Naive thymus-derived CD4-positive, alpha-beta T cell (primary cell): ENCODE measurements at places on chromosomes 1 and 21. TPM values are rescaled to one million over a fixed set of nuclear protein-coding genes. Genes with fewer than 3 reads are reported as not detected.

CYP2J2 gene
- polyA plus RNA-seq = 4.0 TPM

S1PR1 gene
- 209 TPM for polyA plus RNA-seq

FABP3 gene
- polyA plus RNA-seq = not detected

KRTAP13-2 gene
- not detected for polyA plus RNA-seq

DNA sequence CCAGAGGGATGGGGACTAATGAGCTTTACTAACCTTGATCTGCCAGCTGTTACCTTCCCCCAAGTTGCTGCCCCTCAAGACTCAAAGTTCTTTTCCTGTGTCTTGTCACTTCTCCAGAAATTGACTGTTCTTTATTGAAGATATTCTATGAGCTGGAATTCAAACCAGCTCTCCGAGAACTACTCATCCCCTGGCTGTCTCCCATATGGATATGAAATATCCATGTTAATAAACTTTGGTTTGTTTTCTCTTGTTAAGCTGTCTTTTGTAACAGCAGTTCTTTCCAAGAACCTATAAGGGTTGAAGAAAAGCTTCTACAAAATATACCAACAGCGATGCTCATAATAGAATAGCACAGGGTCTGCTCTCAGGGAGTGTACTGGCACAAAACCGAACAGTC is 77.0 kb downstream of the CAMK2N1 start:
- no peaks in the 10 kb centered on the region for H3K4me1 ChIP-seq
- DNase-seq = no peak
- no peaks in the 10 kb centered on the region for H3K36me3 ChIP-seq
- H3K27ac ChIP-seq = no peak overlapping the region
- no peak overlapping the region for H3K4me3 ChIP-seq

DNA sequence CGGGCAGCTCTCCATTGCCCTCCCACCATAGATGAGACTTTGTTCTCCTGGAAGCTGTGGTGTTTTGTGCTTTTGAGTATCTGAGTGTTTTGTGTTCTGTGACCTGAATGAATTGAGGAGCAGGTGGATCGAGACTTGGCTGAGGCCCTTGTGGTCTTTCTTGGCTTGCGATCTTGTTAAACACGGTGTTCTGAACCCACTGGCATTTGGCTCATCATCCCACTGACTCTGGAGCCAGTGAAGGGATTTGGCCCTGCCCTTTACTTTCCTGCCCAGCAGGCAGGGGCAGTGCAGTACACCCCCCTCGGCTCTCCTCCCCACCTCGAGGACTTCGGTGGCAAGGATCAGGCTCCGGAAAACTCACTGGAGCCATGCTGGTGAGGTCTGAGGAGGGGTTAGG is 30.6 kb downstream of the PKNOX1 start:
- no peak overlapping the region for H3K27ac ChIP-seq
- H3K36me3 ChIP-seq = peaks cover 7% of the 10 kb centered on the region
- no peak overlapping the region for H3K4me3 ChIP-seq
- no peaks in the 10 kb centered on the region for H3K27me3 ChIP-seq
- H3K4me1 ChIP-seq = no peaks in the 10 kb centered on the region

GRCh38 chr1:106502659-106503058 is 553.8 kb upstream of the PRMT6 start:
- H3K27me3 ChIP-seq = no peaks in the 10 kb centered on the region
- H3K4me1 ChIP-seq = no peaks in the 10 kb centered on the region

- no peak overlapping the region for H3K27ac ChIP-seq
- no peak overlapping the region for H3K4me3 ChIP-seq
- H3K4me1 ChIP-seq = no peaks in the 10 kb centered on the region
- DNase-seq = no peak
- peaks cover 5% of the 10 kb centered on the region for H3K36me3 ChIP-seq
Measured at GRCh38 chr1:225794954-225795353, 15.0 kb upstream of the EPHX1 start.

DNA sequence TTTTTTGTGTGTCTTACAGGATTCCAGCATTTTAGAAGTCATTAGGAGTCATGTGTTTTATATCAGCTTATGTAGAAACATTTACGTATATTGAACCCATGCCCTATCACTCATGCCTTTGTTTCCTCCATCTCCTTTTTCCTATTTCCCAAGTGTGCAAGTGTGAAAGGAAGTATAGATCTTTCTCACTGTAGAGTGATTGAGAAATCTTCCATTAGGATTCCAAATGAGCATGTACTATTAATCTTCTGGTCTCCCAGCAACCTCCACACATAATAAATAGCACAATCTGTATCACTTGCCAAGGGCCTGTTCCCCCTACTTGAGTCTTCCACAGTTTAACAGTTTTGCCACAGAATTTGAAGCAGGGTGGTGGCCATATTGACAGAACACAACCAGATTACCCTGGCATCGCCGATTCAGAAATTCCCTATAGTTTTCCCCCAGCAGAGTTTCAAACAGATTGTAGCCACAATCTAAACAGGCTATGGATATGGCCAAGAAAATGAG is 1052.8 kb downstream of the TTLL7 start:
- no peaks in the 10 kb centered on the region for H3K36me3 ChIP-seq
- no peak overlapping the region for H3K27ac ChIP-seq
- H3K4me1 ChIP-seq = no peaks in the 10 kb centered on the region

DNA sequence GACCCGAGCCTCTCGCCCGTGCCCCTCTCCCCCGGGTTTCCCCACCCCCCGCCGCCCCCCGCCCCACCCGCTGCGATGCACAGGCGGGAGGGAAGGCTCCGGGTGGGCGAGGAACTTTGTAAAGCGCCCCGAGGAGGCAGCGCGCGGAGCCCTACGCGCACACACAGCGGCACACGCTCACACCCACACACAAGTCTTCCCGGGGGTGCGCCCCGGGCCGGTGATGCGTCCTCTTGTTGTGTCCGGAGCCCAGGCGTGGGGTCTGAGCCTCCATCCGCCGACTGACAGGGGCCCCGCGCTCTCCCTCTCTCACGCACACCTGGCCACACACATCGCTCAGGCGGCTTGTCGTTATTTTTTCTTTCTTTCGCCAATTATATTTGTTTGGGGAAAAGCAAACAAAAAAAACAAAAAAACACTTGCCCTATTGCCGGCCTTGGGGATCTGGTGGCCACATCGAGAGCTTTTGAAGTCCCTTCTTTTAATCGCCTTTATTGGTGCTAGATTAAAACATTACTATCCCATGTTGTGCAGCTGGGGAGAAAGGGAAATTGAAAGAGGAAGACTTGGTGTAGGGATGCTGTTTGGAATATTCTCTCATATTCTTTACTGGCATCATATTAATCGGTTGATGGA is 770 bp downstream of the NTNG1 start:
- no peaks in the 10 kb centered on the region for H3K36me3 ChIP-seq
- peaks cover 2% of the 10 kb centered on the region for H3K27me3 ChIP-seq
- no peak for DNase-seq
- peaks cover 3% of the 10 kb centered on the region for H3K4me1 ChIP-seq
- no peak overlapping the region for H3K27ac ChIP-seq

GRCh38 chr1:53295295-53295694 is 32.6 kb downstream of the LRP8 start:
- no peak overlapping the region for H3K4me3 ChIP-seq
- H3K27ac ChIP-seq = no peak overlapping the region
- H3K27me3 ChIP-seq = no peaks in the 10 kb centered on the region
- DNase-seq = no peak
- no peaks in the 10 kb centered on the region for H3K36me3 ChIP-seq
- H3K4me1 ChIP-seq = peaks cover 4% of the 10 kb centered on the region

DNA sequence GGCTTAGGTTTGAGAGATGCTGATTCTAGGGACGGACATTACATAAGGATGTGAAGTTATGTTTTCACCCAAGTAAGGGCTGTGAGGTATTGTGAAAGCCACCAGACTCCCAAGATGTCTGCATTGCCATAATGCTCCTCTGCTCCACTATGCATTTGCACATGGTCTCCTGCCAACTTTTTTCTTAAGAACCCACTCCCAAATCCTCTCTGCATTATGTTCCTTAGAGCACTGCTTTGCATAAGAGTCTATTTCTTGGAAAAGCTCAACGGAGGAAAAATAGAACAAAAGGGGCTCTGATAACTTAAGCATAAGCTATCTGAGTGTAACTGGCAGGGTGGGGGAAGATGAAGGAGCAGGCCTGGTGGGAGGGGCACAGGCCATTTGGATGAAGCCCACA is 5.0 kb upstream of the CACNA1E start:
- no peaks in the 10 kb centered on the region for H3K4me1 ChIP-seq
- H3K36me3 ChIP-seq = no peaks in the 10 kb centered on the region
- H3K27me3 ChIP-seq = no peaks in the 10 kb centered on the region
- H3K27ac ChIP-seq = no peak overlapping the region

- H3K36me3 ChIP-seq = no peaks in the 10 kb centered on the region
- H3K4me3 ChIP-seq = no peak overlapping the region
- no peaks in the 10 kb centered on the region for H3K4me1 ChIP-seq
- H3K27ac ChIP-seq = no peak overlapping the region
- no peaks in the 10 kb centered on the region for H3K27me3 ChIP-seq
- no peak for DNase-seq
Measured at GRCh38 chr1:89088572-89088971, 23.6 kb upstream of the GBP1 start.

- H3K4me3 ChIP-seq = no peak overlapping the region
- H3K36me3 ChIP-seq = no peaks in the 10 kb centered on the region
- DNase-seq = no peak
- H3K27me3 ChIP-seq = no peaks in the 10 kb centered on the region
Measured at GRCh38 chr1:41621791-41622190, 137.3 kb upstream of the EDN2 start.

DNA sequence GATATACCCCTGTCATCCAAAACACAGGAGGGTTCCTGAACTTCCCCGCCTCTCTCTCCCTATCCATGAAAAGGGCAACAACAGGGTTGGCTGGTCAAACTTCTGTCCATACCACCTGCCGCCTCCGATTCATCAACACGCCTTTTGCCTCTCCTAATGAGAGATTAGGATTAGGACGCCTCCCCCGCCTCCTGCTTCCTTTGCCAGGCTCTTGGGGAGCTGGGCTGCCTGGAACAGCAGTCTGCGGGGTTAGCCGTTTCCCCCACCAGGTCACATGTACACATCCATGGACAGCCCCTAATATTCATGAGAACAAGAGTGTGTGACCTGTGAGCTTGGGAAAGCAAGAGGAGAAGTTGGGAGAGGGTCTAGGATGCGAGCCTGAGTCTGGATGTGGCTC is 2.3 kb upstream of the OPTC start:
- no peak for DNase-seq
- peaks cover 9% of the 10 kb centered on the region for H3K4me1 ChIP-seq
- H3K27ac ChIP-seq = no peak overlapping the region
- no peaks in the 10 kb centered on the region for H3K36me3 ChIP-seq

DNA sequence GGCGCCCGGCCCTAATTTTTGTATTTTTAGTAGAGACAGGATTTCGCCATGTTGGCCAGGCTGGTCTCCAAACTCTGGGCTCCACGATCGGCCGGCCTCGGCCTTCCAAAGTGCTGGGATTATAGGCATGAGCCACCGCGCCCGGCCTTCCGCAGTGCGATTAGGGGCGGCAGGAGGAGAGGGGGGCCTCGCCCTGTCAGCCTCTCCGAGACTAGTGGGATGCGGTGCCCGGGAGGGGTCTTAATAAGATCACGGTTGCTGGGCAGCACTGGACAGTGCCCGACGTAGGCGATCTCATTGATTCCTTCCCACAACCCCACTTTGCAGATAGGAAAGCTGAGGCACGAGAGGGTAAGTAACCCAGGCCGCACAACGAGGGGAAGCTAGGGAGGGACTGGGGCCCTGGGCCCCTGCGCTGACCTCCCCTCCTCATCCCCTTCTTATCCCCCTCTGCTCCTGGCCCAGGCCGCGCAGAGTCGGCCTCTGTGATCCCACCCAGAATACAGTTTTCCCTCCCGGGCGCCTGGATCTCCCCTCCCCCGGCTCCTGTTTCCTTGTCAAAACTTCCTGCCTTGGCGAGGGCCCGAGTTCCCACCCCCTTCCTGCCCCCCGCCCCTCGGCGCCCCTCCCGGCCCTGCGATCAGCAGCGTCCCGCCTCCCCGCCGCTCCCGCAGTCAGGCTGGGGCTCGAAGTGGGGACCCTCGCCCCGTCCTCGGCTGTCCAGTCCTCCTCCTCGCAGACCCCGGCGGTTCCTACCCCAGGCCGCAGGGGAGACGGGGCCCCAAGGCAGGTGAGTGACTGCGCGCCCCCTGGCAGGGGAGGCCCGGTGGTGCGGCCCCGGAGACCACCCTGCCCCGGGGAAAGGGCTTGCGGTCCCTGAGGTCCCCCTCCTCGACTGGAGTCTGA is at the start of gene PEAR1:
Gene PEAR1, plus strand, starts transcription at position 671 of the 906 bp plus-strand sequence. CDS start 10,209 bp downstream, outside the sequence.
- H3K4me3 ChIP-seq = peak within 1 kb of the TSS; percentile 41
- no peak for DNase-seq
- H3K36me3 ChIP-seq = no peaks in the 10 kb centered on the region
- no peak within 1 kb of the TSS for H3K27ac ChIP-seq
- peaks cover 11% of the 10 kb centered on the region for H3K27me3 ChIP-seq

DNA sequence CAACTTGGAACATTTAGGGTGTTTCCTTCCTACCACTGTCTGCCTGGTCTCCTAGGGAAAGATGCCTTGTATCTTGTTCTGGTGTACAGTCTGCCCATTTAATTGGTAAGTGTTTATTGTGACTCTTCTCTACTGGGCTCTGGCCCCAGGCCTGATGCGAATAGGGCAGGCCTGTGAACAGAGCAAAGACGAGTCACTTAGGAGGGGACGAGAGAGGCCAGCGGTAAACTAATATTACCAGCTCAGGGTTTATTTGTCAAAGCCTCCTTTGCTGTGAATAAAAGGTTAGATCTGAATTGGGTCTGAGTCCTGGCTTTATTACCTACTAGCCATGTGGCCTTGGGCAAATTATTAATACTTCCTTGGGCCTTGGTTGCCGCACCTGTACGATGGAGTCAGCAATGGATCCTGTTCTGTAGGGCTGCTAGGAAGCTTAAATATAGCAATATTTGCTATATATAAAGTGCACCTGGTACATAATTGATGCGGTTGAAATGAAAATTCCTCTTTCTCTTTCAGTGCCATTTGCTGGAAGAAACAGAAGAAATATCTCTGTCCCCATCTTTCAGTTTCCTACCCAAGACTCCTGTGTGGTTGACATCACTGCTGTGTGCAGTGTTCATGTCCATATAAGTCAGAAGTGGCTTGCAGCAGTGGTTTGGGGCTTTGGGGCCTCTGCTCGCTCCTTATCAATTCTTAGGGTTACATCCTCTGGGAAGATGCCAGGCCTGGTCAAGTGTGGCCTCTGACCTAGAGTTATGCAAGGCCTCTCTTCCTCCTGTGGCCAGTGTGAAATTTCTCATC is 32.4 kb downstream of the MAPKAPK2 start:
- no peaks in the 10 kb centered on the region for H3K27me3 ChIP-seq
- H3K4me3 ChIP-seq = no peak overlapping the region
- DNase-seq = no peak
- peaks cover 69% of the 10 kb centered on the region for H3K4me1 ChIP-seq
- no peaks in the 10 kb centered on the region for H3K36me3 ChIP-seq
- H3K27ac ChIP-seq = no peak overlapping the region

GRCh38 chr1:162094271-162094670 is 24.8 kb downstream of the NOS1AP start:
- no peak overlapping the region for H3K27ac ChIP-seq
- DNase-seq = no peak
- H3K27me3 ChIP-seq = no peaks in the 10 kb centered on the region
- no peaks in the 10 kb centered on the region for H3K36me3 ChIP-seq

- no peaks in the 10 kb centered on the region for H3K27me3 ChIP-seq
- no peak overlapping the region for H3K4me3 ChIP-seq
- peaks cover 9% of the 10 kb centered on the region for H3K4me1 ChIP-seq
- DNase-seq = no peak
Measured at GRCh38 chr1:53026254-53026653, 35.8 kb upstream of the PODN start.

GRCh38 chr1:231632119-231632518 is 5.5 kb downstream of the DISC1 start:
- peaks cover 7% of the 10 kb centered on the region for H3K4me1 ChIP-seq
- H3K36me3 ChIP-seq = peaks cover under 1% of the 10 kb centered on the region
- no peak for DNase-seq
- no peak overlapping the region for H3K27ac ChIP-seq
- no peak overlapping the region for H3K4me3 ChIP-seq

- H3K4me1 ChIP-seq = no peaks in the 10 kb centered on the region
- H3K27ac ChIP-seq = no peak overlapping the region
- DNase-seq = no peak
- H3K4me3 ChIP-seq = no peak overlapping the region
- H3K36me3 ChIP-seq = no peaks in the 10 kb centered on the region
- no peaks in the 10 kb centered on the region for H3K27me3 ChIP-seq
Measured at GRCh38 chr1:48794816-48795215, 18.1 kb upstream of the BEND5 start.
